ENCODE measurements at places on chromosomes 7 and 10. TPM values are rescaled to one million over a fixed set of nuclear protein-coding genes. Genes with fewer than 3 reads are reported as not detected.

DNA sequence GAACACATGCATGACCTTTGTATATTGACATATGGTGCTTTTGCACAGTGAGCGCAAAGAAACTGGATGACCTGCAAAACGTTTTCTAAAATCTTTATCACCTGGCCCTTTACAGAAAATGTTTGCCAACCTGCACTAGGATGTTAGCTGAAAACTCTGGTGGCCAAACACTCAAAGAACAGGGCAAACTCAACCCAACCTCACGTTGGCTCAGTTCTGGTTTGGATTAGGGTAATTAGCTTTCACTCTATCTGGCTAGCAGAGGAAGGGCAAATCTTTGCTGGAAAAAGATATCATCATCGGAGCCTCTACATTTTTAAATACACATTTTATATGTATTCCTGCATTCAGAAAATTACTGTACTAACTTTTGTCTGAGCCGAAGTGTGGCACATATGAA is 688.9 kb downstream of the PHTF2 start:
- no peak overlapping the region for H3K4me3 ChIP-seq
- no peaks in the 10 kb centered on the region for H3K36me3 ChIP-seq
- no peaks in the 10 kb centered on the region for H3K27me3 ChIP-seq
- no peaks in the 10 kb centered on the region for H3K4me1 ChIP-seq
- H3K27ac ChIP-seq: no peak overlapping the region
- no peak for DNase-seq

GRCh38 chr10:14618674-14619073 is 156.0 kb downstream of the FAM107B start:
- H3K27me3 ChIP-seq: no peaks in the 10 kb centered on the region
- H3K4me1 ChIP-seq: peaks cover 14% of the 10 kb centered on the region
- no peak overlapping the region for H3K27ac ChIP-seq
- no peak overlapping the region for H3K4me3 ChIP-seq
- no peaks in the 10 kb centered on the region for H3K36me3 ChIP-seq
- no peak for DNase-seq

SVOPL gene
- total RNA-seq: not detected

- peaks cover 1% of the 10 kb centered on the region for H3K36me3 ChIP-seq
- peak overlapping the region; percentile 59 for H3K27ac ChIP-seq
- H3K4me3 ChIP-seq: peak overlapping the region; percentile 97
- H3K4me1 ChIP-seq: peaks cover 26% of the 10 kb centered on the region
Observed at GRCh38 chr10:101818872-101819633, 809 bp upstream of the OGA start.

GRCh38 chr10:92241158-92241500 is 49.7 kb downstream of the CPEB3 start:
- H3K27ac ChIP-seq: no peak overlapping the region
- no peaks in the 10 kb centered on the region for H3K27me3 ChIP-seq
- no peak for DNase-seq
- H3K4me3 ChIP-seq: peak overlapping the region; percentile 86

FAM180A gene
- not detected for total RNA-seq

DNA sequence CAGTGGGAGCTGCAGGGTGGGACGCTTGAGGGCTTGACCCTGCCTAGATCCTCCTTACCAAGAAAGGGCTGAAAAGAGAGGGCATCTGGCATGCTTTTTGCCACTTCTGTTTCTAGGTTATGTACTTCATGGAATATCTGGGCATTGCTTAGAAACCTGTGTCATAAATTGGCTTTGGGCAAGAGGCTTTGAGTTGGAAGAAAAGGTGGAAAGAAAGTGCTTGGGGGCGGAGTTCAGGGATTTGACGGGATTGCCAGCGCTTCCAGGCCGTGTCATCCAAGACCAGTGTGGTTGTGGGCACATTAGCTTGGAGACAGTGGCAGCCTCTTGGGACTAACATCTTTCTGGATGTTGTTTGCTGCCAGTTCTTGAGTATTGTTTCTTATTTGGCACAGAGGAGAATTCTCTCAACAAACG is 825 bp downstream of the ZNF862 start:
- no peaks in the 10 kb centered on the region for H3K36me3 ChIP-seq
- no peak for DNase-seq
- peak overlapping the region; percentile 86 for H3K4me3 ChIP-seq
- peak overlapping the region; percentile 72 for H3K27ac ChIP-seq
- no peaks in the 10 kb centered on the region for H3K27me3 ChIP-seq

DNA sequence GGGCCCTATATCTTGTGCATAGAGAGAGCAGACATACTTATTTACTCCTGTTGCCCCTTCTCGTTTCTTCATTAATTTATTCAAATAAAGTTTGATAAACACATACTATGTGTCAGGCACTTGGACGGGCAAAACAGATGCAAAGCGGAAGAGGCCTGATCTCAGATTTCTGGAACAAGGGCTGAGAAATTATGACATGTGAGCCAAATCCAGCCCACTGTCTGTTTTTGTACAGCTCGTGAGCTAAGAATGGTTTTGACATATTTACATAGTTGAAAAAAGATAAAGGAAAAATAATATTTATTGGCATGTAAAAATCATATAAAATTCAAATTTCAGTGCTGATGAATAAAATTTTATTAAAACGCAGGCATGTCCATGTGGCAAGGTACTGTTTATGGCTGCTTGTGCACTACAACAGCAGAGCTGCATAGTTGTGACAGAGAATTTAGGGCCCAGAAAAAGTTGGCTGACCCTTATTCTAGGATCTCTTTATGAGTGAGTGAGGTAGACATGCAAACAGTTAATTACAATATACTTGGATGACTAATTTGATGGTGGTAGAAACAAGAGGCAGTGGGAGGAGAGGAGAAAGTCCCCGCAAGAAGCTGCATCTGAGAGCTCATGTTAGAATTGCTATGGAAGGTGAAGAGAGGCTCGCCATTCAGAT is 68.1 kb upstream of the ITPRID1 start:
- H3K27me3 ChIP-seq: no peaks in the 10 kb centered on the region
- no peaks in the 10 kb centered on the region for H3K4me1 ChIP-seq
- DNase-seq: no peak
- no peak overlapping the region for H3K4me3 ChIP-seq
- no peak overlapping the region for H3K27ac ChIP-seq

CYP2C19 gene
- total RNA-seq: not detected

DNA sequence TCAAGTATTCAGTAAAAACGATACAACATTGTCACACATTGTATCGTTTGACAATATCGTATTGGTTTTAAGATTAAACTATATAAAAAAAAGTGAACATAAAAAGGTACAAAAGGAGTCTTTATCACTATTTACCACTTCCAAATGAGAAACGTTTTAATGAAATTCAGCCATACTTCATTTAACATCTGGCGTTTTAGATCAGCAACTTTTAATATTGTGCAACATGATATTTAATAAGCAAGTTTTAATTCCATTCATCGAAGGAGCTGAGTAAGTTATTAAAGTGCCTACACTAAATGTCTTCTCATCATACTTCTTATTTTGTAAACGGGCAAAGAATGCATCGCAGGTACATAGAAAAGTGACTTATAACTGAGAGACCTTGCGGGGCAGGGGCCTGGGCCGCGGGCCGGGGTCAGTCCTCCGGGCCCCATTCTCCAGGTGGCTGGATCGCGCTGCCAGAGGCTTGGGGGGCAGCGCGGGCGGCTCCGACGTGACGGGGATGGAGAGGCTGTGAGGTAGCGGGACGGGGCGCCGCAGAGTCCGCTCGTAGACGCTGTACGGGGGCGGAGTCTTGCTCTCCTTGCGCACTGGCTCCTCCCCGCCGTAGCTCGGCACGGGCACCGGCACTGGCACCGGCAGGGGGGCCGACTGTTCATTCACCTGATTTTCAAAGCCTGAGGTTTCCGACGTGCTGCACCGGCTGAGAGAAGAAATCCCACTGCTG is 165.8 kb upstream of the IMMP2L start:
- H3K27me3 ChIP-seq: no peaks in the 10 kb centered on the region
- no peak overlapping the region for H3K27ac ChIP-seq
- no peaks in the 10 kb centered on the region for H3K4me1 ChIP-seq
- H3K36me3 ChIP-seq: no peaks in the 10 kb centered on the region

GRCh38 chr7:23373151-23374004 is 74.2 kb downstream of the MALSU1 start:
- H3K36me3 ChIP-seq: no peaks in the 10 kb centered on the region
- H3K4me1 ChIP-seq: peaks cover 4% of the 10 kb centered on the region
- no peak overlapping the region for H3K27ac ChIP-seq
- DNase-seq: peak; percentile 65
